Bronchial epithelial cell (primary cell): ENCODE measurements at places on chromosomes 16 and 17.

DNA sequence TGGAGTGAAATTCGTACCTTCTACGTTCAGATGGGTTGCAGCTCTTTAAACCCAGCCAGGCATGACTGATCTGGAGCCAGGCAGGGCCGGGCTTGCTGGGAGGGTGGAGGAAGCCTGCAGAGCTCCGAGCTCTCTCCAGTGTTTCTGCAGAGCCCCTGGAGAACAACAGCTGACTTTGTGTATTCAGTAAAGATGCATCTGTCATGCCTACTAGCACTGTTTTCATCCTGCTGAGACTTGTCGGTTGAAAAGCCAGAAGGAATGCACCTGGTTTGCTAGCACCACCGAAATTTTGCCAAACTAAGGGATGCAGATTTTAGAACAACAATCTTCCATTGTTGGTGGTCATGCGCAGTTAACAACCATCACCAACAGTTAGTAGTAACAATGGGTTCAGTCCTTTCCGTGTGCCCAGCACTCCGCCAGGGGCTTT, 22.4 kb upstream of the SCNN1B start:
- peak; percentile 97 for DNase-seq

DNA sequence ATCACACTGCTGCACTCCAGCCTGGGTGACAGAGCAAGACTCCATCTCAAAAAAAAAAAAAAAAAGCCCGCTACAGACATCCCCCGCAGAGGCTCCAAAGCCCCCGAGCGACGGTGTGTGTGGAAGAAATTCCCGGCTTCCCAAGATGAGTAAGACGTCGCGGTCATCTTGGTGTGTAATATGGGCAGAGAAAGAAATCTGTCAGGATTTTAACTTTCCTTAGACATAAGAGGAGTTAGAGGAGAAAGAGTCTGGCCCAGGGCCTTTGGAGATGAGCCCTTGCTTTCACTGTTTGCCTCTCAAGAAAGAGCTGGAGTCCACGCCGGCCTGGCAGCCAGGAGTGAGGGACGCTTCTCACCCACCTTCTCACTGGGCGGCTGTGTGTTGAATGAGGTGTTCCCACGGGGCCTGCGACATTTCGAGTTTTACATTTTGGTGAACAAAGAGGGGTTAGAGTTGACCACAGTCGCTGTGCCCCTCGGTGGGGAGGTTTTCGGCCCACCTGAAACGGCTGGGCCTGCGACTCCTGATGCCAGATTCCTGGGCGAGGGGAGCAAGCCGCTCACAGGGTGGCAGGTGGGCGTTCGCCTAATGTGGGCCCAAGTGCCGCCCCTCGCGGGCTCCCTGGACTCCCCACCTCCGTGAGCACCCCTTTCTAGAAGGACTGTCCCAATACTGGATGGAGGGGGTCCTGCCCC, 17.9 kb downstream of the C1QTNF1 start:
- no peak for DNase-seq

DNA sequence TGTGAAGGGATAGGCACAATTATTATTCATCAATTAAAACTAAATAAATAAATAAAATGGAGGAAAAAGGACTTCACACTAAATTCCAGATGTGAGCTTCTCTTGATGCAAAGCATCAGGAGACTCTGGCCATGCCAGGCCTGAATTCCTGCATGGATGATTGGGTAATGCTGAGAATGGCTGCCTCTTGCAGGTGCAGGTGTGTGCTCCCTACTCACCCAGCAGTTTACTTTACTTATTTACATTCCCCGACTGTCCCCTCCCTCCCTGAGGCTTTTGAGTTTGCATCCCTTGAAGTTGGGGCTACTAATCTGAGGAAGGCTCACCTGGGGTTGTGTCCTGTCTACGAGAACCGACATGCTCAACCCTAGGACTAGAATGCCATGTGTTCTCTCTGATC, 200.4 kb downstream of the SHISA9 start:
- DNase-seq = no peak

DNA sequence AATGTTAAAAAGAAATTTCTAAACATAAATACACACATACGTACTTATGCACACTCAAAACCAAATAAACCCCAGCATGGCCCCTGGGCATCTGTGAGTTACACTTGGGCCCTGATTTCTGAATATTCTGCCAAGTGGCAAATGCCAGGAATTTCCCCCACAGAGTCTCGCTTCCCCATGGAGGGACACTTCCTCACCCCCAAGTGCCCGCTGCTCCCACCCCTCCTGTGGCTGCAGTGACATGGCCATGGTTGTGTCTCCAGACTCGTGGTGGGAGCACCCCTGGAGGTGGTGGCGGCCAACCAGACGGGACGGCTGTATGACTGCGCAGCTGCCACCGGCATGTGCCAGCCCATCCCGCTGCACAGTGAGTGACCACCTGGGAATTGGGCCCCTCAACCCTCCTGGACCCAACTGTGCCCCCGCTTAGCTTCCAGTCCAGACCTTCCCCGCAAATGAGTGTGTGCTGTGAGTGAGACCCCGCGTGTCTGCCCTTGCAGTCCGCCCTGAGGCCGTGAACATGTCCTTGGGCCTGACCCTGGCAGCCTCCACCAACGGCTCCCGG, 4.0 kb downstream of the ITGAD start:
- DNase-seq = no peak

DNA sequence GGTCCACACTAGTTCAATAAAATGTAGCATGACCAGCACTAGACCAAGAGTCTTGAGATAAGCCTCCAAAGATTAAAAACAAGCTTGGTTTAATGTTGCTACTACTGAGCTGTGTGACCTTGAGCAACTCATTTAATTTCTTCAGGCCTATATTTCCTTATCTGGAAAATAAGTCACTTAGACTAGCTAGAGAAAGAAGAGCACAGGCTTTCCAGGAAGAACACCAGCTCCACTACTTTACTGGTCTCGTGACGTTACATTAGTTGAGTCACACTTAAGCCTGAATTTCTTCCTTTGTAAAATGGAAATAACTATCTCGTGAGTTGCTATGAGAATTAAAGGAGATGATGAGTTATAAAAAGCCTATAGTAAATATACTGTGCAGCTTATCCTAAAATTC, 5.4 kb downstream of the HELZ start:
- peak; percentile 67 for DNase-seq

- peak; percentile 95 for DNase-seq
These were observed 28.7 kb upstream of the DDX52 start for GRCh38 chr17:37671824-37672547.

DNA sequence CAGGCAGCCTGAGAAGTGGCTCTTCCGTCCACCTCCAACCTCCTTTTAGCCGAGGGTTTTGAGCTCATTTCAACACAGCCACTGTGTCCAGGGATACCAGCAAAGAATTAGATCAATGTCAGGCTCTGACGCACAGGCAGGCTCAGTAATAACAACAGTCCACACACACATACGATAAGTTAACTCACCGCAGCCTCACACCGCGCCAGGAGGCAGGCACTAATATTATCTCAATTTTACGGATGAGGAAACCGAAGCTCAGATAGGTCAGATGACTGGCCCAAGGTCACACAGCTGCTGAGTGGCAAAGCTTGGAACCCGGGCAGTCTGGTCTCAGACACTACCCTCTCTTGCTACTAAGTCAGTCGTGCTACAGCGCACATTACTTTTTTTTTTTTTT, 22.9 kb downstream of the ABR start:
- DNase-seq = no peak

DNA sequence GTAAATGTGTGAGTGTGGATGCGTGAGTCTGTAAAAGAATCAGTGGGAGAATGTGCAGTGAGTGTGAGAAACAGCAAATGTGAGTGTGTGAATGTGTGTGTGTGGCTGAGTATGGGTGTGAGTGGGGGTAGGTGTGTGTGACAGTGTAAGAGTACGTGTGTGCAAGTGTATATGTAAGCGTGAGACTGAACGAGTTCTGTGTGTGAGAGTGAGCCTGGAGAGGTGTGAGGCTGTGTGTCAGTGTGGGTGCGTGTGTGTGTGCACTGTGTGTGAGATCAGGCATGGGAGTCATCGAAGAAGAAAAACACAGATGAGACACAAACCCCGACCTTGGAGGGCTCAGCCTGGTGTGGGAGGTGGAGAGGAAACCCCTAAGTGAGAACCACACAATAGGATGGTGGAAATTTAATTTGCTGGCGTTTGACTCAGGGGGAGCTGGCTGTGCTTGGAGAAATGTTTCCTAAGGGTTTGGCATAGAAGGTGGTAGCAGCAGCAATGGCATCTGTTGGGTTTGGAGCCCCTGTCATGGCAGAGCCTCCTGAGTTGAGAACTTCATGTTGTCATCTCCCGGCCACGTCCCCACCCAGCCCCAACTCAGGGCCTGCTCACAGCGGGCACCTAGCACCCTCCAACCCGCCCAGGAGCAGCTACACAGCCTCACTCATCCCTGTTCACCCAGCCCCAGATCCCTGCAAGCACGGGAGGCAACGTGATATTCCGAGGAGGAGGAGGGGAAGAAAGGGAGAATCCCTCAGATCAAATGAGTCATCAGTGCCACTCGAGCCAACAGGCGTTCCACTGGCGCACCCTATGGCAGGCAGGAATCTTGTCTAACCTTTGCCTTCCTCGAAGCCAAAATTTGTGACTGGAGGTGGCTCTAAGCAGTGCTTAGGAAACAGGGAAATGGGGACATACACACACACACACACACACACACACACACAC, 14.3 kb upstream of the NUBP1 start:
- DNase-seq = peak; percentile 79

DNA sequence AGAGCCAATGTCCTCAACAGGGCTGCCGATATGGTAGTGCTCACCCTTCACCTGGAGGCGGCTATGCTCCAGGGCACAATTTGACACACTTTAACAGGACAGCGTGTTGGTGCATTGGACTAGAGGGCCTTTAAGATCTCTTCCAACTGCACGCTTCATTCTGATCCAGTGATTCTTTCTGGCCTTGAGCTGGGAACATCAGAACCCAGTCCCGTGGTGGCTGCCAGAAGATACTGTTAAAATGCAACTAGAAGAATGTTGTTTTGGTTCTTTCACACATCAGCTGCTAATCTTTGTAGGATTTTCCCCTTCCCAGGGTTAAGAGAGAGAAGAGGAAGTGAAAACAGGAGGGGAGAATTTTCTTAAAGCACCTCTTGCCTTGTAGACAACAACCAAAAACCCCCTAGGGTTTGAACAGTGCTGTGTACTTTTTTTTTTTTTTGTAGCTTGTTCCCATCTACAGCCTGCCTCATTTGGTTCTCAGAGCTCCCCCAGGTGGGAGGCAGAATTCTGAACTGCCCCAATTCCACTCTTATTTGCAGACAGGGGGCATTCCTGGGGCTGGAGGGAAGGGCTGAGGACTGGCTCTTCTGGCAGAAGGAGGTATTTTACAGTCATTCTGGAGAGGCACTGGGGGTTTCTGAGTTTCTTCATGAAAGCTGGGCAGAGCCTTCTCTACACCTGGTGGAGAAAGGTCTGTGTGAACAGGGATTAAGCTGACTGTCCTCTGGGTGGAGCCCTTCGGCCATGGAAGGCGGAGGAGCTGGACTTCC, 32.4 kb downstream of the SMARCE1 start:
- DNase-seq = peak; percentile 50

DNA sequence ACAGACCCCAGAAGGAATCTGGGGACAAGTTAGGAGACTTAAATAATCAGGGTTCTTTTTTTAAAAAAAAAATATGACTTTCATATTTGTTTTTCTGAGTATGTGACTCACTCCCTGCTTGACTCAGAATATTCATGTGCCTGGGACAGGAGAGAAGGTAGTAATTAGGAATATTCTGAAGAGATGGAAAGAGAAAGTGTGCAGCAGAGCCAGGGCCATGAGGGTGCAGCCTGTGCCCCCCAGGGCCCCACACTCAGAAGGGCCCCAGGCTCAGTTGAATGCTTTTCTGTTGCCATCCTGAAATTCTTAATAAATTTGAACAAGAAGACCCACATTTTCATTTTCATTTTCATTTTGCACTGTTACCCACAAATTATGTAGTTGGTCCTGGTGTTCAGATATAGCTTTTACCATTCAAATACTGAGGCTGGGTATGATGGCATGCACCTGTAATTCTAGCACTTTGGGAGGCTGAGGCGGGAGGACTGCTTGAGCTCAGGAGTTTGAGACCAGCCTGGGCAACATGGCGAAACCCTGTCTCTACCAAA, 11.5 kb upstream of the LONP2 start:
- DNase-seq = peak; percentile 43

- peak; percentile 44 for DNase-seq
These were observed 1.6 kb upstream of the GNA13 start for GRCh38 chr17:65058146-65058545.
